ENCODE measurements at places on chromosomes 13 and 19. TPM values are rescaled to one million over a fixed set of nuclear protein-coding genes. Genes with fewer than 3 reads are reported as not detected.

PRKCSH gene
- total RNA-seq: 315 TPM

ZNF439 gene
- 8.4 TPM for total RNA-seq

GSK3A gene
- total RNA-seq: 23.7 TPM

LONP1 gene
- total RNA-seq: 41.0 TPM

DNA sequence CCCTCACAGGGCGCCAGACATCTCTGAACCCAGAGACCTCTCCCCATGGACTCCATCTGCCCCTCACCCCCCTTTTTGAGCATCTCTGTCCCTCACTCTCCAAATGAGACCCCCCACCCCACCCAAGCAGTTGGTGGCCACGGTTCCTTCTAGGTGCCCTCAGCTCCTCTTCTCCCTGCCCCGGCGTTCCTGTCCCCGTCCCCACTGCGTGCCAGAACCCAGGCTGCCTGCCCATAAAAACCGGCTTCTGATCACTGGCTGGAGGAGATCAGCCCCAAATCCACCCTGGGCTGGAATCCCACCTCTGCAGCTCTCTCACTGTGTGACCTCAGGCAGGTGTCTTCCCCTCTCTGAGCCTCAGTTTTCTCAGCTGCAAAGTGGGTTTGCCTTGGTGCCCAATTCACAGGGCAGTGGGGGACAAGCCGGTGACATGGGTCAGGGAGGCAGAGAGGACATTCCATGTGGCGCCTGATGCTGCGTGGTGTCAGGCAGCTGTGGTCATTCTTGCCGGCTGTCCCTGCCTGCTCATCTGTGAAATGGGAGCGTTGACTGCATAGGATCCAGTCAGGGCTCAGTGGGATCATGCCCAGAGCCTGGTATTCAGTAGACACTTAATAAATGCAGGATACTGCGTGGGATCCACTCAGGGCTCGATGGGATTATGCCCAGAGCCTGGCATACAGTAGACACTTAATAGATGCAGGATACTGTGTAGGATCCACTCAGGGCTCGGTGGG is 25.5 kb downstream of the SMIM24 start:
- peaks cover 39% of the 10 kb centered on the region for H3K4me1 ChIP-seq
- H3K27me3 ChIP-seq: no peaks in the 10 kb centered on the region
- H3K4me3 ChIP-seq: no peak overlapping the region
- no peak for DNase-seq

DNA sequence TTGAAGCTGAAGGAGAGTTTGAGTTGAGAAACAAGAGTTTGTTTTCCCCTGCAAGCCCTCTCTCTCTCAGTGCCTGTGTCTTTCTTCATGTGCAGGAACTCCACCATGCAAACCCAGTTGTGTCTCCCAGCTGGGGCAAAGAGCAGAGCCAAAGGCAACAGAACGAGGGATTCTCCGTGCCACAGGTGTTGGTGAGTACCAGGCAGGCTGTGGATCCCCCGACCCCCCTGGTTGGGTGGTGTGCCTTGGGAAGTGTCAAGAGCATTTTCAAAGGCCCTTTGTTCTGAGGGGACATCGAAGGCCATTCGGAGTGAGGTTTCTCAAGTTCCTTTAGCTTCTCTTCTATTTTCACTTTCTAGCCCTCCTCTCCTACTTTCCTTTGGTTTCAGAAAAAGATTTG is 5.6 kb downstream of the ZNF333 start:
- no peak overlapping the region for H3K4me3 ChIP-seq
- no peak overlapping the region for H3K27ac ChIP-seq
- H3K27me3 ChIP-seq: no peaks in the 10 kb centered on the region
- H3K36me3 ChIP-seq: peaks cover 35% of the 10 kb centered on the region
- H3K4me1 ChIP-seq: no peaks in the 10 kb centered on the region
- DNase-seq: no peak

- DNase-seq: no peak
- H3K36me3 ChIP-seq: no peaks in the 10 kb centered on the region
- no peak overlapping the region for H3K4me3 ChIP-seq
- H3K4me1 ChIP-seq: peaks cover 10% of the 10 kb centered on the region
Observed at GRCh38 chr13:65414187-65414586, 1815.9 kb downstream of the PCDH9 start.

GRCh38 chr13:52905701-52906100 is 57.3 kb upstream of the PCDH8 start:
- H3K4me3 ChIP-seq: no peak overlapping the region
- H3K27ac ChIP-seq: no peak overlapping the region
- no peak for DNase-seq
- no peaks in the 10 kb centered on the region for H3K4me1 ChIP-seq
- peaks cover 4% of the 10 kb centered on the region for H3K27me3 ChIP-seq
- no peaks in the 10 kb centered on the region for H3K36me3 ChIP-seq

- H3K27ac ChIP-seq: peak within 1 kb of the TSS; percentile 24
- peak; percentile 66 for DNase-seq
- no peaks in the 10 kb centered on the region for H3K36me3 ChIP-seq
Observed at GRCh38 chr19:54172471-54173358, at the start of gene TMC4. TSS of gene TMC4 (minus strand) at chr19:54173160. CDS start at chr19:54173117, 43 bp downstream.

DNA sequence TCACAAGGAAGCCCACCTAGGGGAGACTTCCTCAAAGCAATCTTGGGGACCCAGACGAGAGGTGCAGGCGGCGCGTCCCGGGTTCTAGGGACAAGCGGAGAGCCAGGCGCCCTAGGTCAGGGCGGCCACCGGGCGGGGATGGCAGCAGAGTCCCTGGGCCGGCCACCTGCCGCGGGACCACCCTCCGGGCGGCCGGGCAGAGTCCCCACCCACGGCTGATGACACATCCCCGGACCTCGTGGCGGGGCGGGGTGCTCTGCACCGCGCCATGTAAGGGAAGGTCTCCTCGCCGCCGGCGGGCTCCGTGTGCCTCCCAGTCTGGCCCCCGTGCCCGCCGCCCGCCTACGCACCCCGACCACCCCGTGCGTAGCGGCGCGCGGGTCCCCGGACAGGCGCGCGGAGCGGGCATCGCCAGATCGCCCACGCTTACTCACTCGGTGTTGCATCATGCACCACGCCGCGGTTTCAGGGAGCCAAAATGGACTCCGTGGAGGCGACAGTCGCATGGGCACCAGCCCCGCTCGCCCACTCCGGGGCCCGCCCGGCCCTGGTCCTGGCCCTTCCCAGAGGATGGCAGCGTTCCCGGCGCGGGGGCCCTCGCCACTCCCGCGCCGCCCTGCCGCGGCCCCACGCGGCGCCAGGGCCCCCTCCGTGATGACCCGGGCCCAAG is 643 bp downstream of the SLC7A1 start:
- peak; percentile 63 for DNase-seq
- peaks cover 8% of the 10 kb centered on the region for H3K4me1 ChIP-seq
- H3K27me3 ChIP-seq: peaks cover 5% of the 10 kb centered on the region
- H3K27ac ChIP-seq: peak overlapping the region; percentile 85
- H3K36me3 ChIP-seq: no peaks in the 10 kb centered on the region

DNA sequence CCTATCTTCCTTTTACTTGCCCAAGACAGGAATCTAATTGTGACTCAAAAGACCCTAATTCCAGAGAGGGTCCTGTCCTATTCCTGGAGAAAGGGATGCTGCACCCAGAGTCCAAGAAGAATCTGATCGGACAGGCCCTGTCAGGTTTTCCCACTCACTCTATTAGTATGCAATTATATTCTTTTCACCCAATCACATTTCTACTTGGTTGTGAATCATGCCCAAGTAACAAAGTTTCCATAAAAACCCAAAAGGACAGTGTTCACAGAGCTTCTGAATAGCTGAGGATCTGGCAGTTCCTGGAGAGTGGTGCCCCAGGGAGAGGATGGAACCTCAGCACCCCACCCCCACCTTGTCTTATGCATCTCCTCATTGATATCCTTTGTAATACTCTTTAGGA is 135.3 kb upstream of the SLITRK5 start:
- no peak overlapping the region for H3K27ac ChIP-seq
- no peak overlapping the region for H3K4me3 ChIP-seq
- DNase-seq: no peak
- no peaks in the 10 kb centered on the region for H3K36me3 ChIP-seq

GRCh38 chr19:46298479-46299003 is 1.7 kb downstream of the HIF3A start:
- H3K4me3 ChIP-seq: peak overlapping the region; percentile 34
- H3K36me3 ChIP-seq: no peaks in the 10 kb centered on the region
- peaks cover 17% of the 10 kb centered on the region for H3K4me1 ChIP-seq
- H3K27me3 ChIP-seq: no peaks in the 10 kb centered on the region
- H3K27ac ChIP-seq: peak overlapping the region; percentile 95

DNA sequence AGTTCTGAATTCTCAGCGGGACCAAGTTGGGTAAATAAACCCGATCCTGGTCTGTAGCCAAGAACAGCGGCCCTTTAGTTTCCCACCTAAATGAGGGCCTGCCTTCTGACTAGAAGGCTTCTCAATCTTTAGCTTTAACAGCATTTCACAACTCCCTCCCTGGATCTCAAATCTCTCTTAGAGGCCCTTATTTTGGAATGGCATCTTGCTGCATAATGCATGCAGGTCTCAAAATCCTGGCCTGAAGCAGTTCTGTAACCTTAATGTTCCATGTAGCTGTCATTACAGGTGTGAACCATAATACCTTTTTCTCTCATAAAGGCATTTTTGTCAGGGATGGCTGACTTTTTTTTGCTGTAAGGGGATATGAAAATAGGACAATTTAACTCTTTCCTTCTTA is 29.5 kb downstream of the ZNF90 start:
- H3K4me1 ChIP-seq: no peaks in the 10 kb centered on the region
- no peak overlapping the region for H3K4me3 ChIP-seq
- no peak for DNase-seq
- H3K27me3 ChIP-seq: no peaks in the 10 kb centered on the region
- peaks cover 2% of the 10 kb centered on the region for H3K36me3 ChIP-seq

- H3K27ac ChIP-seq: no peak overlapping the region
- no peak overlapping the region for H3K4me3 ChIP-seq
- no peak for DNase-seq
- H3K27me3 ChIP-seq: no peaks in the 10 kb centered on the region
- no peaks in the 10 kb centered on the region for H3K36me3 ChIP-seq
- H3K4me1 ChIP-seq: no peaks in the 10 kb centered on the region
Observed at GRCh38 chr13:100773923-100774663, 99.5 kb upstream of the TMTC4 start.

GRCh38 chr19:16261584-16262368 is 62.9 kb upstream of the KLF2 start:
- peaks cover 17% of the 10 kb centered on the region for H3K4me1 ChIP-seq
- no peak for DNase-seq
- peak overlapping the region; percentile 21 for H3K27ac ChIP-seq
- H3K4me3 ChIP-seq: no peak overlapping the region
- no peaks in the 10 kb centered on the region for H3K27me3 ChIP-seq

GRCh38 chr13:44578067-44578400 is 1.9 kb upstream of the TSC22D1 start:
- H3K36me3 ChIP-seq: no peaks in the 10 kb centered on the region
- DNase-seq: no peak
- H3K27me3 ChIP-seq: no peaks in the 10 kb centered on the region
- peaks cover 14% of the 10 kb centered on the region for H3K4me1 ChIP-seq
- peak overlapping the region; percentile 75 for H3K4me3 ChIP-seq

DNA sequence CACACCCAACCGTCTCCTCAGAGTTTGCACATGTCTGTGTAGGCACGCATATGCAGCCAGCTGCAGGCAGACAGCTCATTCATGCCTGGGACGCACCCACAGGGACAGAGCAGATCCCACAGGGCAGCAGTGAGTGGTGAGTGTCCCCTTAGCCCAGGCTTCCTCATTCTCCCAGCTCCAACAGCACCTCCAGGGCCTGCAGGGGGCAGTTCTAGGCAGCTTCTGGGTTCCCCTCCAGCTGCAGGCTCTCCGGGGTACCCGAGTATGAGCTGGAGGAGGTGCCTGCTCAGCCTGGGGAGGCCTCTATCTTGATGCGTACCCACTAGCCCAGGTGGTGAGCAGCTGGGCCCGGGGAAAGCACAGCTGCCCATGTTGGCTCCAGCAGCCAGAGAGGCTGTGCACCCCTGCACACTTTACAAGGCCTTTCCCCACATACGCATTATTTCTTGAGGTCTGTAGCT is 1.3 kb upstream of the SHANK1 start:
- H3K27me3 ChIP-seq: no peaks in the 10 kb centered on the region
- no peaks in the 10 kb centered on the region for H3K36me3 ChIP-seq
- no peak overlapping the region for H3K27ac ChIP-seq
- no peak overlapping the region for H3K4me3 ChIP-seq
- DNase-seq: no peak

All from lung (tissue), 17 donors.